GM13977 (cell line): ENCODE measurements at places on chromosomes 16 and 17.

GRCh38 chr16:86725401-86725800 is 147.1 kb downstream of the FOXL1 start:
- no peak for DNase-seq

DNA sequence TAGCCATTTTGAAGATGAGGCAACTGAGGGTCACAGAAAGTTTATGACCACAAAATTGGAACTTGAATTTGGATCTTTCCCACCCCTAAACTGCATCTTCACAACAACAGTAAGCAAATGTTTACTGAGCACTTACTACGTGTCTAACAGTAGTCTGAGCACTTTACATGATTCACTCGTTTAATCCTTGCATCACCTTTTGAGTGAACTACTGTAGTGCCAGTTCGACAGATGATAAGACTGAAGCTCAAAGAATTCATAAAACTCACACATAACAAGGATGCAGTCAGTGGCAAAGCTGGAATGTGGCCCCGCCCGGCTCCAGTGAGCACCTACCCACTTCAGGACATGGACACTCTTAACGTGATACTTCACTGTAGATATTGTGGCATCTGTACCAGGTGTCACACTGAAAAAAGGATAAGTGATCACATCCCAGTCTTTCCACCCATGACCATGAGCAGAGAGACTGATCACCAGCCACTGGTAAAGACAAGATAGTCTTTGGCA is 36.0 kb upstream of the HLF start:
- DNase-seq: no peak

DNA sequence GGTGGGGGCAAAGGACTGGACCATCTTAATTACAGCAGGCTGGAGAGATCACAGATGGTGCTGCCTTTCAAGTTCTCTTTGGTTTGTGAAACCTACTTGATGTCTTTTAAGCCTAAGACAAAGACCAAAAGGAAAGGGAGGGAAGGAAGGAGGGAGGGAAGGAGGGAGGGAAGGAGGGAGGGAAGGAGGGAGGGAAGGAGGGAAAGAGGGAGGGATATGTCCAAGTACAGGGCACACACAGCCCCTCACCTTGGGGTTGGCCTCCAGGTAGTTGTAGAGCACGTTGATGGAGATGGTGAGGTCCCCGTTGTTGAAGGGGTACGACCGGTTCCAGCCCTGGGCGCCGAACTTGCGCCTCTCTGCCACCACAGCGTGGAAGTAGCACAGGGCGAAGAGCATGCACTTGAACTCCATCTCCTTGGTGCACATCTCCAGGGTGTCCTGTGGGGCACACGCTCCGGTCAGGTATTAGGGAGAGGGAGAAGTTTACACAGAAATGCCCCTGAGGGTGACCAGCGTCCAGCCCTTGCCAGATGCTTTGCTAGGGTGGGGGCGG is 55.4 kb downstream of the PGS1 start:
- no peak for DNase-seq

GRCh38 chr17:50917418-50917743 is 51.2 kb upstream of the TOB1 start:
- DNase-seq: peak; percentile 70

DNA sequence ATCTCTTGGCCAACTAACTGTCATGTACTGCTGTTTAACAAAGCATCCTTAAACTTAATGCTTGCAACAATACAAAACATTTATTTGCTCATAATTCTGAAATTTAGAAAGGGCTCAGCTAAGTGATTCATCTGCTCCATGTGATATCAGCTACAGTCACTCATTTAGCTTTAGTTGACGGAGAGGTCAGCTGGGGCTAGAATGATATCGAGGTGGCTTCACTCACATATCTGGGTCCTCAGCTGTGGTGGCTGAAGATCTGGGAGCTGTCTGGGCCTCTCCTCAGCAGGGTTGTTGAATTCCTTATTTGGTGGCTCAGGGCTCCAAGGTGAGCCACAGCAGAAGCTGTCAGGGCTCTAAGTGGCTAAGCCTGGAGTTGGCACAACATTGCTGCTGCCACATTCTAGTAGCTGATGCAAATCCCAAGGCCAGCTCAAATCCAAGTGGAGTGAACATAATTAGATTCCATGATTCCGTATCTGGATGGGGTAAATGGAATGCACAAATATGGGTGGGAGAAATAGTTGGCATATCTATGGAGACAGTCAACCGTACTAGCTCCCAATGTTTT is 62.8 kb downstream of the HS3ST3A1 start:
- DNase-seq: no peak

DNA sequence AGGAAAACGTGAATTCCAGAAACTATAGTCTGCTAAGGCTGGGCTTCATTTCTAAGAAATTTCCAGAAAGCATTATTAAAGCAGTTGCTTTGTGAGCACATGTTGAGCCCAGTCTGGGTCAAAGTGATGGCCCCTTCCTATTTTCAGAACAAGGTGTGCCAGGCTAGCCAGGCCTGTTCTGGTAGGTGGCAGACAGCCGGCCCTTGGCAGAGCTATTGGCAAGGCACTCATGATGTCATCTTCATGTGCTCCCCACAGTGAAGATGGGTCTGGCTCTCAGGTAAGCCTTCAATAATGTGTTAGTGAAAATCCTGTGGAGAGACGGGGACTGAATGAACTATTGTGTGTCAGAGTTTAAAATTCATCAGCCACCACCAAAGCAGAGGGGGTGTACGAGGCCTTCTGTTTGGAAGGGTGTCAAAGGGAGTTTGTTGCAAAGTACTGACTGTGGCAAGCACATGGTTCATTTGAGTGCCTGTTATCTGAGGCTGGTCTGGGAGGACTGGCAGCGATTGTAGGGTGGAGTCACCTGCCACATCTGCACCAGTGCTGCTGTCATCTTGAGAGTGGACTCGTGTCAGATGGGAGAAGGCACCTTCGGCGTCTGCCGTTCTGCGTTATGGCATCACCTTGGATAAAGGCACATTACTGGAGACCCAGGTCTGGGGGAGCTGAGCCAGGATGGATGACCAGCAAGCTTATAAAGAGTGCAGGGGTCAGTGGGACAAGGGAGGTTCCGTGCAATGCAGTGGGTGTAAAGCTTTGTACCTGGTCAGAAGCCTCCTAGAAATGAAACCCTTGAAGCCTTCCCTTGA is 43.4 kb downstream of the KSR1 start:
- DNase-seq: no peak

- DNase-seq: no peak
Observed at GRCh38 chr17:39543664-39544063, 64.1 kb downstream of the NEUROD2 start.

DNA sequence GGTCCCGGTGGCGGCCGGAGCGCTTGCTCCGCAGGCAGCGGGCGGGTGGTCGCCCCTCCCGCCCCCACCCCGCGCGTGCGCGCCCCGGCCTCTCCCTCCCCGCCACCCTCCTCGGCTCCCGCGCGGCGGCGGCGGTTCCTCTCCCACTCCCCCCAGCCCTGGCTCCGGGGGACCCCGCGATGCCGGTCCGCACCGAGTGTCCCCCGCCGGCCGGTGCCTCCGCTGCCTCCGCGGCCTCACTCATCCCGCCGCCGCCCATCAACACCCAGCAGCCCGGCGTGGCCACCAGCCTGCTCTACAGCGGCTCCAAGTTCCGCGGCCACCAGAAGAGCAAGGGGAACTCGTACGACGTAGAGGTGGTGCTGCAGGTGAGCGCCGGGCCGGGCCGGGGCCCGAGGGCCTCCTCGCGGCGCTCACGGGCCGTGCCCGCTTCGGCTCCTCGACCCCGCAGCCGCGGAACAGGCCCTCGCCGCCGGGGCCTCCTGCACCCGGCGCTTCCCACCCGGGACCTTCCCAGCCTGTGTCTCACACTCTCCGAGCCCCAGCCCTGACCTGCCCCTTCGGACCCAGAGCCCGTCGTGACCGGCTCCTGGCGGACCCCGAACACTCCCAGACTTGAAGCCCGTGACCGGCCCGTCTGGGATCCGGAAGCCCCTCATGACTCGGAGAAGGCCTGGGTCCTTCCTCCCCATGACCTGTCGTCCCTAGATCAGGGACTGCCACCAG is 490 bp downstream of the GID4 start:
- DNase-seq: peak; percentile 75

DNA sequence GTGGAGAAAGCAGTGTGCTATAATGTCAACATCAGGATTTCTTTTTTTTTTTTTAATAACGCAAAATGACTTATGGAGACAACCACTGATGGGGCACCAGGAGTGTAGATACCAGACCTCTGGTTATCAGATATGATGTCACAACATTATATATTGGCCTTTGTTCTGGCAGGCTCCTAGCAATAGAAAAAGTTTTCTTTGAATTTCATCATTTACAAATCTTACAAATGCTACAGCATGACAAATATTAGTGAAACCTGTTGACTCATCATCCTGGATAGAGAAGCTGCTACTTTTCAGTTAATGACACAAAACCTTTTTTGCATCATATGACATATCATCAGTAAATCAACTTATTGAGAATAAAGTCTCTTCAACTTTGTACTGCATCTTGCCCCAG is 6.1 kb downstream of the THUMPD1 start:
- DNase-seq: no peak

DNA sequence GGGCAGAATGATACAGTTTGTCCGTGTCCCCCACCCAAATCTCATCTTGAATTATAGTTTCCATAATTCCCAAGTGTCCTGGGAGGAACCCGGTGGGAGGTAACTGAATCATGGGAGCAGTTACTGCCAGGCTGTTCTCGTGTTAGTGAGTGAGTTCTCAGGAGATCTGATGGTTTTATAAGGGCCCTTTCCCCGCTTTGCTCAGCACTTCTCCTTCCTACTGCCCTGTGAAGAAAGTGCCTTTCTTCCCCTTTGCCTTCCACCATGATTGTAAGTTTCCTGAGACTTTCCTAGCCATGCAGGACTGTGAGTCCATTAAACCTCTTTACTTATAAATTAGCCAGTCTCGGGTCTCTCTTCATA is 28.9 kb upstream of the SEC14L1 start:
- no peak for DNase-seq

DNA sequence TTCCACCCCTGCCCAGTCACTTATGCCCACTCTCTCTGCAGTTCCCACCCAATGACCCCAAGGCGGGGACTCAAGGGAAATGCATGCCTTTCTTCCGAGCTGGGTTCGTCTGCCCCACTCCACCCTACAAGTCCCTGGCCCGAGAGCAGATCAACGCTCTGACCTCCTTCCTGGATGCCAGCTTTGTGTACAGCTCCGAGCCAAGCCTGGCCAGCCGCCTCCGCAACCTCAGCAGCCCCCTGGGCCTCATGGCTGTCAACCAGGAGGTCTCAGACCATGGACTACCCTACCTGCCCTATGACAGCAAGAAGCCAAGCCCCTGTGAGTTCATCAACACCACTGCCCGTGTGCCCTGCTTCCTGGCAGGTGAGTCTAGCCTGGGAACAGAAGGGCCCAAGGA is 13.8 kb downstream of the LPO start:
- DNase-seq: no peak

DNA sequence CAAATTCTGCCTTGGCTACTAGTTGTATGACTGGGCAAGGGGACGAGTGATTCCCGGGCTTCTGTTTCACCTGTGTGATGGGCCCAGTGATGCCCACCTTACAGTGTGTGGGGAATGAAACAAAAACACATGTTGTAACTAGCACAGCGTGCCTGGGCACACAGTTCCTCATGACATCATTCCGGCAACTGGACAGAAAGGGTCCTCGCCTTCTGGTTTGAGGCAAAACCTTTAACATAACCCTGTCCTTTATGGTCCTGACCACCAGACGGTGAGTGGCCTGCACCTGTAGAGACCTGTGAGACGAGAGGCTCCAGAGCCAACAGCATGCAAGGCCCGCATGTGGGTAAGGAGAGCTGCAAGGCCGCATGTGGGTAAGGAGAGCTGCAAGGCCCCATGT is 7.7 kb upstream of the SLC38A8 start:
- no peak for DNase-seq

GRCh38 chr17:61489719-61490490 is 37.7 kb downstream of the TBX4 start:
- no peak for DNase-seq

DNA sequence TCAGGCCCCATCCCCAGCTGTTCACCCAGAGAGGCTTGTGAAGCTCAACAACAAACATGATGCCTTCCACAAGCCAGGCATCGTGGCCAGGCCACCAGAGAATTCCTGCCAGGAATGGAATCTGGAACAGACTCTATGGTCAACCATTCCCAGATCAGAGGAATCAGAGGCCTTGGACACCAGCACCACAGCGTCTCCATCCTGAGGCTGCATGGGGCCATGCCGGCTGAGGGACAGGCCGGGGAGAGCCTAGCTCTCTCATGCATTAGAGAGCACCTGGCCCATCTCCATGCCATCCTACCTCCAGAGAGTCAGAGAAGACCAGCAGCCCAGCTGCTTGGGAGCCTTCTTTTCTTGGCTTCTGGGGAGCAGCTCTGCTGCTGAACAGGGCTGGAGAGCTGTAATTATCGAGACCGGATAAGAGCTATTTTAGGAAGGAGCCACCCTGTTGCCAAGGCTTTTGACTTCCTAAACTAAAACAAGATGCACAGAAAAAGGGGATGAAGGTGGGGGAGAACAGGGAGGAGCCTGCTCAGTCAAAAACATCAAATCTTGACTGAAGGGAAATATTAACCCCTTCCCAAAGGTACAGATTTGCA is 24.5 kb upstream of the MTMR4 start:
- no peak for DNase-seq

GRCh38 chr16:67294938-67295361 is 15.6 kb downstream of the PLEKHG4 start:
- DNase-seq: no peak

DNA sequence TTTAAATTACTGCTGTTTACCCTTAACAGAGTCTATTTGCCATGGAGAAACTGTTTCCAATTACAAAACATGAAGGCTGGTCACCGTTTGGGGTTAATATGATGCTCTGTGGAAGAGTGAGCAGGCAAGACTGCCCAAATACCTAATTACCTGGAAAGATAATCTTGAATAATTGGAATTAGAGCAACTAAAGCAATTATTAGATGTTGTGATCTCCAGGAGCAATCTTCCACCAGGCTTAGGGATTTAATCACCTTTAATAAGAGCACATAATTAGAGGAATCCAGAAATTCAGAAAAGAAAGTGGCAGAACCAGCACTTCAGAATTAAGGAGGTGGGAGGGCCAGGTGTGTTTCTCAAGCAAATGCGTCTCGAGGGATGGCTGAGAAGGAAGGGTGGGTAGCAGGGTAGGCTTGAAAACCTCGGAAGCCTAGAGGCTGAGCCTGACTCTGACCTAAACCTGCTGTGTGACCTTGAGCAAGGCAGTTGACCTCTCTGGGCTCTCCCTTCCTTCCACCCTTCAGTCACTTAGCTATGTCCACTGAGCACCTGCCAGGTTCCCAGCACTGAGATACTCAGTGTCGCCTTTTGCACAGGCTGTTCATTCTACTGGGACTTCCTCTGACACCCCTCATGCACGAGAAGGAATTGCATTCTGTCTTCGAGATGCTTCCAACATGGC is 113.2 kb downstream of the GSG1L start:
- no peak for DNase-seq
